ENCODE measurements at places on chromosomes 12 and 14. TPM values are rescaled to one million over a fixed set of nuclear protein-coding genes. Genes with fewer than 3 reads are reported as not detected.

- no peak for DNase-seq
These were observed 2.8 kb downstream of the FBXL14 start for GRCh38 chr12:1591543-1591942.

GRCh38 chr14:59565087-59565486 lies 11.5 kb downstream of the CCDC175 start:
- no peak for DNase-seq

DNA sequence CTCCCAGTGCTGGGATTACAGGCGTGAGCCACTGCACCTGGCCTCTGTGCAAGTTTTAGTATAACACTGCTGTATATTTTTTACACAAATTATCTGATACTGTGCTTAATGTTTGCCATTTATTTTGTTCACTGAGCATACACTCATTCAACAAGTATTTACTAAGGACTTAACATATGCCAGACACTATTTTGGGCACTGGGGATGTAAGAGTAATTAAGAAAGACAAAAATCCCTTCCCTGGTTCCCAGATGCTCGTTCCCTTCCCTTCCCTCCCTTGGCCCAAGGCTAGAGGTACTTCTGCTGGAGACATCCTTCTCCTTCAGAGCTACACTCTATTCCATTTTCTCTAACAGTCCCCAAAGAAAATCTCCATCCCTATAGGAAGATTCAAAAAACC lies 12.5 kb downstream of the CIT start:
- no peak for DNase-seq

DNA sequence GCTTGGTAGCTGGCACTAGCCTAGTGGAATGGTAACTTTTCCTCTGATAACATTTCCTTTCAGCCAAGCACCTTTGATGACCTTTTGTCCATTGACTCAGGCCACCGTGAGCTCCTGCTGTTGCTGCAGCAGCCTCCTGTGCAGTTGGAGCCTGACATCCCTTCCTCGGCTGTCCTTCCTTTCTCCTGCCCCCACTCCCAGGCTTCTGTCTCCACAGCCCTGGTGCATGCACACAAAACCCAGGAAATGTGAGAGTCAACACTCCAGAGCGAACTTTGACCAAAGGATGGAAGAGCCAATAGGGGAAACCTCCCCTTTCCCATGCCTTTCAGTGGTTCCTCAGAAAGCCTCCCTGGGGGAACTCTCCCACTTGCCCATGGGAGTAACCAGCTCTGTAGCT lies 115.0 kb downstream of the TMEM260 start:
- DNase-seq = no peak

GRCh38 chr12:127652281-127652680 lies 614.7 kb upstream of the TMEM132C start:
- no peak for DNase-seq

GRCh38 chr12:47777741-47778558 lies 4.9 kb downstream of the SLC48A1 start:
- DNase-seq = peak; percentile 78

GRCh38 chr14:22875003-22875747 lies 3.6 kb downstream of the LRP10 start:
- no peak for DNase-seq

- peak; percentile 97 for DNase-seq
These were observed 157.9 kb upstream of the PARP11 start for GRCh38 chr12:4030929-4031702.

GRCh38 chr14:26867171-26867757 lies 269.4 kb upstream of the NOVA1 start:
- DNase-seq = peak; percentile 50

DNA sequence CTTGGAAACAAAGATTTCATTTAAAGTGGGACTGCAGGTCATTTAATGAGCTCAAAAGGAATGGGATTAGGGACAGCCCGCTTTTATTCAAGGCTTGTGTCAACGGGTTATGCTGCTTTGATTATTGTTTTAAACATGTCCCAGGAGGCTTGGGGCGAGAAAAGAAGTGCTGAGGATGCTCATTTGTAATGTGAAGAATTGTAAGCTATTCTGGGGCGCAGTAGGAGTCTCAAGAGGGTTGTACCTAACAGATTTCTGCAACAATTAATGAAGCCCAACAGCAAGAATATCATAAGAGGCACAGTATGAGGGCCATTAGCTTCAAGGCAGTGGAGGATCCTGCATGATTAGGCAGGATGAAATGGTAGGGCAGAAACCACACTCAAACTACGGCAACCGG lies 122.5 kb downstream of the KTN1 start:
- no peak for DNase-seq

DNA sequence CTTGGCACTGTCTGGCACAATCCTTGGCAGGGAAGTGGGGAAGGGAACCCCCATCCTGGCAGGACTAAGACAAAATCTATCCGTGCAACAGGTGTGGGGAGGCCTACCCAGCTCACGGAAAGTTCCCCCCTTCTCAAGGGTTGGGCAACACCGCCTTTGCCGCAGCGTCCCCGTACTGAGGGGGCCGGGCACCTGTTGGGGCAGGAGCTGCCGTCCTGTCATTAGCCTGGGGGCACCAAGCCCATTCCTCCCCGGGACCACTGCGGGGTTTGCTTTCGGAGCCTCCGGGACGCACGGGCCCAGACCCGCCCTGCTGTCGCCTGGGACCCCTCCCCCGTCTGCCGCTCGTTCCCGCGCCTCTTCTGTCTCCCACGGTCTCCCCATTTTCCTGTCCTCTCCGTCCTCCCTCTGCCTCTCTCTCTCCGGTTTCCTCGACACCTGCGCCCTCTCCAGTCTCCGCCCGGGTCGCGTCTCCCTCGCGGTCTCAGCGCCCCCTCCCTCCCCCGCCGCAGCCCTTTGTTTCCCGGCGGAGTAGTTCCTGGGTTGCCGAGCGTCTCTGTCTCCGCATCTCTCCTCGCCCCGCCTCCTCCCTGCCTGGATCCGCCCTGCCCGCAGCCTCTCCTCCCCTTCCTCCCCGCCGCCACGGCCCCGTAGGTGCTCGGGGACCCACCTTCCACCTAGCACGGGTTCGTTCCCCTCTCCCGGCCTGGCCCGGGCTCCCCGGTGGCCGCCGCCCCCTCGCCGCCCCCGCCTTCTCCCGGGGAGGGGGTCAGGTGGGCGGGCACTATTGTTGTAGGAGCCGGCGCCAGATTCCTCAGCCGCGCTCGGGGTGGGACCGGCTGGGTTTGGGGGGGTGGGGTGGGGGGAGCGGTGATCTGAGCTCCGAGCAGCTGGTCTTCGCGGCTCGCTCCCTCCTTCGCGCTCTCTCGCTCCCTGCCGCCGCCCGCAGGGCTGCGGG lies at the start of gene CACNB3:
CACNB3 (plus strand) TSS at position 624 of the 958 bp plus-strand sequence. CDS start 434 bp downstream, outside the sequence.
- DNase-seq = peak; percentile 66

DNA sequence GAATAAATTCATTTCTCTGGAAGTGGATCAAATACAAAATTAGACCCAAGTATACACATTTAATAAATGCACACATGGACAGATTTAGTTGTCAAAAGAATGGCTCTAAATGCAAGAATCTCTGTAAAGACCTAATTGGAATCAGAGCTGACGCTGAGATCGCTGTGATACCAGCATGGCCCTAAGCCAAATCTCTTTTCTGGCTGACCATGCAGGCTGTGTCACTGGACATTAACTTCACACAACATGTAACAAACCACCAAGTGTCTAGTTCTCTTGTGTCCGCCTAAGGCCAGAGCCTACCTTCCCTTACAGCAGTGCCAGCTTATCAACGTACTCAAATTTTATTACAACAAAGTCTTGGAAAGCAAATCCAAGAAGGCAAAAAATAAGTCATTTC lies 127.5 kb downstream of the MED13L start:
- DNase-seq = no peak

DNA sequence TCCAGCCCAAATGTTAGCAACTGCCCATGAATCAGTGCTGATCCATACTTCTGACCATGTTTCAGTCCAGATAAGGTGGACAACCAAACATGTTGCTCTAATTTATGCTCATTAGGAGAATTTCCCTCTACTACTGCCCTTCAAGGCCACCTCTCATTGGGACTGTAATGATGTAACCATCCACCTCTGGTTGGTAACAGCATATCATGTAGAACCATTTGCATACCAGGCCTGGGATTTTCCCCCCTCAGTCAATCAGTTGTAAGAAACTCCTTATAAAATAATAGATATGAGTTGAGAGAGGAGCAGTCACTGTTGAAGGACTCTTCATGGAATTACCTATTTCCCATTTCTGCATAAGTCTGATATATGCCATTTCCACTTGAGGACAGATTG lies 17.8 kb upstream of the YAF2 start:
- DNase-seq = no peak

DNA sequence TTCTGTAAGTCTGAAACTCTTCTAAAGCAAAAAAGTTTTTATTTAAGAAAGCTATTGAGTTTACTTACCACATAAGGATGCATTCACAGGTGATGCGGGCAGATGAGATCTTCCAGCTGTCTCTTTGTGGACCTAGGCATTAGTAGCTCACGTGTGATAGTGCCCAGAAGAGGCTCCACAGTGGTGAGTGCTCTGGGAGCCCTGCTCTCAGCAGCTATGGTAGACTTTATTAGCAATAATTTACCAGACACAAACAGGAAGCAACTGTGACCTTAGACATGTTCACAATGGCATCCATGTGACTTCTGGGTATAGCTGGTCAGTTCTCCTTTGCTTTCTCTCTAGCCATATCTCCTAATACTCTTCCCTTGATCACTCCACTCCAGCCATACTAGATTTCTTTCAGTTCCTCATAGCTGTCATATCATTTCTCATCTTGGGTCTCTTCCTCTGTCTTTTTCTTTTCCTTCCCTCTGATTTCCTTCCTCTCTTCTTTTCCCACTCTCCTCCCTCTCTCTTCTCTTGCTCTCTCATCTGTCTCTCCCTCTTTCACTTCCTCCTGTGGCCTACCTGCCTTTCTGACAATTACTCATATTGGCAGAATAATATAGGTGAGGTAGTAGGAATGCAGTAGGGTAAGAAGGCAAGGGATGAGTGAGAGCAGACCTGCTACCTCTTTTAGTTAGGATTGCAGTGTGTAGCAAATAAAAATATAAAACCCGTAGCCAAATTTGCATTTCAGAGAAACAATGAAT lies 75.2 kb upstream of the SCAF11 start:
- no peak for DNase-seq

DNA sequence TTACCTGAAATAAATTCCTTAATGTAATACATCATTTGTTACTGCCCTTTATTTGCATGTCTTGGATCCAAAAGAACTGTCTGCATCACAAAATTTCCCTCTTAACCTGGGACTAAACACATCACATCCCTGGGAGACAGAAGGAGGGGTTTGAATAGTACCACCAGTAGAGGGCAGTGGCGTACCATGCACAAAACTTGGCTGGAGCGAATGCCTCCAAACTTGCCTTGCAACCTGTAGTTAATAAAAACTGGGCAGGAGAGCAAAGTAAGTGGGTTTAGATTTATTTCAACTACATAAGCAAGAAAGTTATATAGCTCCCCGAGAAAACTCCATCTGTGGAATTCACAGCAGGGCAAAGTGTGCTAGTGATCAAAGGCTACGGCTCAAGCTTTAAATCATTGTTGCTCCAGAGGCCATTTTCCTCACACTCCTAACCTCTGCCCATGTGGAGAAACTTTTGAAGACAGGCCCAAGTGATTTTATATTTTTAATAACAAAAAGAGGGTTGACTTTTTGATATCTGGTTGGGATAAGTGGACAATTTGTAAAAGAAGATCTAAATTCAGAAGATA lies 1176.7 kb upstream of the SEL1L start:
- DNase-seq = peak; percentile 17

DNA sequence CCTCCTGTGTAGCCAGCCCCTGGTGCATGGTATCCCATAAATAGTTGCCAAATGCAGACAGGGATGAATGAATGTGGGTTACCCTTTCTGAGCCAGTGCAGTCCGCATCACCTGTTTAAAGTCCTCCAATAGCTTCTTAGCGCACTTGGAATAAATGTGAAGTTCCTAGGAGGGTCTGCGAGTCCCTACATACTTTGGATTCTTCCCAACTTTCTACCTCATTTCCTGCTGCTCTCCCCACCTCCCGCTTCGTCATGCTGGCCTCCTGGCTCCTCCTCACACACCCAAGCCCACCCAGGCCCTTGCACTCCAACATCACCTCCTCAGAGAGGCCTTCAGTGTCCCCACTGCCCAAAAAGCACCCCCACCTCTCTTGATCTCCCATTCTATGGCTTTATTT lies 17.7 kb downstream of the RFX4 start:
- DNase-seq = no peak

DNA sequence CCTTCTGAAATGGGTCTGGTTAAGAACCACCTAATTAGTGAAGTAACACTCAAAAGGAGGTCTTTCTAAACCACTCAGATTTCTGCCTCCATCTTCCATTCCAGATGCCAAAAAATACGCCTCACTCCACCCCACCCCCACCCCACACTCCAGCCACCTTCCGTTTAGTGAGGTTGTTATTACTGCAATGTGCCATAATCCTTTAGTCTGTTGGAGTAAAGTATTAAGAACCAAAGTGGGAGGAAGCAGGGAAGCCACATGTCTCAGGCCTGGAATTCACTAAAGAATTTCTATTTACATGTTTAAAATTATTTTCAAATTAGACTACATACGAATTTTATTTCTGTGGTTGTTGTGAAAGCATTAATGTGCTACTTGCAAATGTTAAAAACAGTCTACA lies 7.4 kb downstream of the KIF21A start:
- no peak for DNase-seq

GRCh38 chr14:76780360-76780759 lies 19.1 kb downstream of the VASH1 start:
- DNase-seq = no peak

DNA sequence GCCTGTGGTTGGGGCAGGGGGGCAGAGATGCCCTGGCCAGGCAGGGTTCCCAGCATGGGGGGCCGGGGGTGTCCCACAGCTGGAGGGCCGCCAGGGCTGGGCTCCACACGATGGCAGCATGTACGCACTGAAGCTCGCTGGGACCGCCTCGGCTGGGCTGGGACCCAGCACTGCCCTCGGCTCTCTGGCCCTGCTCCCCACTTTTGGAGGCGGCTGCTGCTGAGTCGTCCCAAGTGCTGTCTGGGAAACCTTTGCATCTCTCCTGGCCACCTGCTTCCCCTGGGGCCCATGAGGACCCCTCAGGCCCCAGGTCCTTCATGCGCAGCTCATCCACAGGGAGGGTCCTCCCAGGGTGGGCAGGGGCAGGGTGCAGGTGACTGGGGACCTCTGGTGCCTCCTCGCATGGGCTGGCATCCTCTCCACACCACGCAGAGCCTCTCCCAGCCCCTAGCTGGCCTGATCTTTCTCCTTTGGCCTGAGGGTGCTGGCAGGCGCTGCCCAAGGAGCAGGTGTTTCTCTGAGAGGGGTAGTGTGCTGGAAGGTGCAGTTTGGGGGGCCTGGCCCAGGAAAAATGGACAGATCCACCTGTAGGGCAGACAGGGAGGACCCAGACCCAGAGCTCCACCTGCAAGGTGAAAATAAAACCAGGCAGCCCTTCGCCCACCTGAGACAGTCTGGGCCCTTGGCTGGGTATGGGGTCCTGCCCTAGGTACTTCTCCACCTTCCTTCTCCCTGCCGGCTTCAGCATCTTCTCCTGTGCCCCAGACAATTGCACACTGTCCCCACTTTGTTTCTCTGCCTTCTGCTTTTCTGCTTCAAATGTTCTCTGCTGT lies 46.9 kb downstream of the DLK1 start:
- no peak for DNase-seq

The FOXA1 gene
- not detected for total RNA-seq

The KRT6B gene
- not detected for total RNA-seq

The TAS2R9 gene
- total RNA-seq = not detected

The C12orf42 gene
- not detected for total RNA-seq

The MIPOL1 gene
- 28.3 TPM for total RNA-seq

The AQP5 gene
- not detected for total RNA-seq

The DNAH10 gene
- not detected for total RNA-seq

The IL22 gene
- not detected for total RNA-seq

The TPH2 gene
- not detected for total RNA-seq

The PRIMA1 gene
- total RNA-seq = not detected

The RHOJ gene
- total RNA-seq = not detected

The SCNN1A gene
- total RNA-seq = 5.7 TPM

The TCP11L2 gene
- total RNA-seq = 7.9 TPM

Measured in Caki2 (cell line).